ENCODE measurements at places on chromosomes 1 and 21. TPM values are rescaled to one million over a fixed set of nuclear protein-coding genes. Genes with fewer than 3 reads are reported as not detected.
A peak's percentile ranks its signal among the peaks of the same experiment; 100 is the strongest.

Gene NEXN
- polyA plus RNA-seq: 0.17 TPM

DNA sequence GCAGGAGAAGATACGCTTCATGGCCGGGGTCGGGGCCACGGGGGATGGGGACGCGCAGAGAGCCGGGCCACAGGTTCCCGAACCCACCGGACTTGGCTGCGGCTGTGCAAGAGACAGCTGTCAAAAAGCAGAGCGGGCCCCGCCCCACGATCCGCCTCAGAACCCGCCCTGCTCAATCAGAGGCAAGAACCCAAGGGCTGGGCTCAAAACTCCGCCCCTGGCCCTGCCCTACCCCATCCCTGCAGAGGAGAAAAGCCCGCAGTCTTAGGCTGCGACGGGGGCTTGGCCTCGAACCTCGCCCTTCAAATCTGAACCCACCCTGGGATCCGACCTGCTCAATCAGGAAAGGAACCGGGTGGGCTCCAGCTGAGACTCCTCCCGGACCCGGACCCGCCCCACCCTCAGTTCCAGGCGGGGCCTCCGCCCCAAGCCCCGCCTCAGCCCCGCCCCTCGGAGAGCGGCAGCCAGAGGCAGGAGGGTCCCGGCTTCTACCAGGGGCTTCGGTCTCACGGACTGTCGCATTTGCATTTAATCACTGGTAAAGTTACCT, at the start of gene ANKRD35:
TSS of gene ANKRD35 (minus strand) at position 129 of the 550 bp plus-strand sequence. CDS start at position 21, 108 bp downstream.
- peak; percentile 90 for DNase-seq

GRCh38 chr21:41142051-41142795, 25.7 kb upstream of the BACE2 start:
- DNase-seq: no peak

DNA sequence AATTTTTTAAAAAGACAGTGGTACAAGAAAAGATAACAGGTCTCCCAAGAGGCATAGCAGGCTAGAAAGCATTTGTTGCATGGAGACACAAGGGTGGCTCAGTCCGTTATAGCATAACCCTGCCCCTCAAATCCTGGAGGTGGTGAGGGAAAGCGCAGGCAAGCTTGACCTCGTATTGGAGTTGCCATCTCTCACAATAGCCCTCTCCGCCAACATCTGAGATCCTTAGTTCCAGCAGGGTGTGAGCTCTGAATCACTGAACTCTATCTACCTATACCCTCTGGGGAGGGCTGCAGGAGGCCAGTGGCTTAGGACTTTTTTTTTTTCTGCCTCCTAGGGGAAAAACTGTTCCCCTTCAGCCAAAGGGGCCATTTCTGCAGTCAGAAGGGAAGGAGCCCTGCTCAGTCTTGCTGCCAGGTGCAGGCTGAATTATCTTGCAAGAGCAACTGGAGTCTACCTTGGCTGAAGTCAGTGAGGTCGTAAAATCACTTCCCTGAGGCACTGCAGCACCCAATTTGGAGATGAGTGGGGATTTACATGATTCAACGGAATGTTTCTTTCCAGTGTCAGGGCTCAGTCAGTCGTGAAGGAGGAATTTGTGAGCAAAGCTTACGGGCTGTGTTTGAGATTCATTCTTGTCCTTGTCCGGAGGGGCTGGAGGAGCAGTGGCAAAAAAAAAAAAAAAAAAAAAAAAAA, 17.2 kb upstream of the C8A start:
- DNase-seq: no peak

- no peak for DNase-seq
These were observed 8.0 kb upstream of the B4GALT3 start for GRCh38 chr1:161185282-161185682.

Gene KRTAP27-1
- not detected for polyA plus RNA-seq

Data from H1 (cell line).